Immature natural killer cell (primary cell): ENCODE measurements at places on chromosomes 11 and 22. TPM values are rescaled to one million over a fixed set of nuclear protein-coding genes. Genes with fewer than 3 reads are reported as not detected.

GRCh38 chr11:86537541-86538222 is 134.7 kb downstream of the ME3 start:
- H3K27ac ChIP-seq: no peak overlapping the region
- H3K36me3 ChIP-seq: no peaks in the 10 kb centered on the region
- peaks cover 24% of the 10 kb centered on the region for H3K4me1 ChIP-seq
- no peak overlapping the region for H3K4me3 ChIP-seq

DNA sequence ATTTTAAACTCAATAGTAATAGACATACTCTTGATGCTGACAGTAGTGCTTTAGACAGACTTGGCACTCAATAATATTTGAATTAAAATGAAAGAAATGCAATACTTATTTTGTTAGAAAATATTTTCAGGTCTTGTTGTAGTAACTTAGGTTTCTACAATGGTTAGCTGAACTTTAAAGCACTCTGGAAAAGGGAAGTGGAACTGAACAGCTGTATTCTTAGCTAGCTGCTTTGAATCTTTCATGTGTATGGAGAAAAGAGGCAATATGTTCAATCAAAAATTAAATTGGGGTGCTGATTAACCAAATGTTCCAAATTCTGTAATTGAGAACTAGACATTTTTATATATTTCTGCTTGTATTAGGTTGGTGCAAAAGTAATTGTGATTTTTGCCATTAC is 517.9 kb upstream of the RAG2 start:
- peaks cover 2% of the 10 kb centered on the region for H3K27me3 ChIP-seq
- no peak overlapping the region for H3K4me3 ChIP-seq
- no peaks in the 10 kb centered on the region for H3K36me3 ChIP-seq
- DNase-seq: no peak

SLC37A2 gene
- 0.61 TPM for polyA plus RNA-seq

OR51B4 gene
- polyA plus RNA-seq: not detected

OVOL1 gene
- not detected for polyA plus RNA-seq

- no peak for DNase-seq
- no peaks in the 10 kb centered on the region for H3K4me1 ChIP-seq
- no peaks in the 10 kb centered on the region for H3K27me3 ChIP-seq
- no peaks in the 10 kb centered on the region for H3K36me3 ChIP-seq
- H3K4me3 ChIP-seq: no peak overlapping the region
- no peak overlapping the region for H3K27ac ChIP-seq
Measured at GRCh38 chr22:46090631-46091201, 59.6 kb upstream of the PPARA start.

DNA sequence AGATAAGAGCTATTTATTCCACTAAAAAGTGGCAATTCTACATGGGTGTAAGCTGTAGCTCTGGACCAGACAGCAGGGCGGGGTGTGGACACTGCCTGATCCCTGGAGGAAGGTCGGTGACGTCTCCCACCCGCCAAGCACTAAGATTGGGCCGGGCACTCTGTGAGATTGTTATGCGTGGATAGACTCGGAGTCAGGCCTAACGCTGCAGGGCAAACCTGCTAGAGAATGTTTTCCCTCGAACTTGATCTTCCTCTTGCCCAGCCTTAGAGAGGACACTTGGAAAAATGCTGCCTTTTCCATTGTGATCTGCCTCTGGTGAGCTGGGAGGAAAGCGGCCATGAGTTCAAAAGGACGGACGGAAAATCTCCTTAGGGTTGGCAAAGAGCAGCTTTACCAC is 1273.4 kb downstream of the TBC1D22A start:
- H3K27me3 ChIP-seq: peaks cover 13% of the 10 kb centered on the region
- no peak overlapping the region for H3K27ac ChIP-seq
- DNase-seq: no peak
- no peaks in the 10 kb centered on the region for H3K36me3 ChIP-seq

APOL3 gene
- 83.5 TPM for polyA plus RNA-seq

PAX6 gene
- polyA plus RNA-seq: not detected

DNA sequence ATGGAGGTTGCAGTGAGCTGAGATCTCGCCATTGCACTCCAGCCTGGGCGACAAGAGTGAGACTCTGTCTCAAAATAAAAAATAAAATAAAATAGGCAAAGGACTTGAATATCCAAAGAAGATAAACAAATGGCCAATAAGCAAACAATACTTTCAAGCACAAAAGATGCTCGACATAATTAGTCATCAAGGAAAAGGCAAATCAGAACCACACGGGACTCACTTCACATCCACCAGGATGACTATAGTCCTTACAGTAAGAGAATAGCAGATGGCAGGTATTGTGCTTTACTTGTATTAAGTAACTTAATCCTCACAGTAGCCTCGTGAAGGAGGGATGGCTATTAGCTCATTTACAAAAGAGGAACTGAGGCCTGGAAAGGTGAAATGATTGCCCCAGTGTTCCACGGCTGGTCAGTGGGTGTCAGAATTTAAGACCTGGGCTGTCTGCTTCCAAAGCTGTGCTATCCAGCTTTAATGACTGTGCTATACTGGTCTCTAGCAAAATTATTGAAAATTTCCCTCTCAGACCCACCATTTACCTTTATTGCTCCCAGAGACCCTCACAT is 40.2 kb upstream of the RBFOX2 start:
- H3K4me3 ChIP-seq: no peak overlapping the region
- DNase-seq: no peak
- peaks cover 12% of the 10 kb centered on the region for H3K4me1 ChIP-seq
- peaks cover 2% of the 10 kb centered on the region for H3K27me3 ChIP-seq

DRICH1 gene
- not detected for polyA plus RNA-seq

- no peaks in the 10 kb centered on the region for H3K36me3 ChIP-seq
- H3K4me3 ChIP-seq: no peak overlapping the region
- no peaks in the 10 kb centered on the region for H3K4me1 ChIP-seq
- DNase-seq: no peak
- no peaks in the 10 kb centered on the region for H3K27me3 ChIP-seq
Measured at GRCh38 chr11:102794382-102794781, 3.6 kb downstream of the MMP1 start.

DMC1 gene
- polyA plus RNA-seq: 0.33 TPM

MTFP1 gene
- polyA plus RNA-seq: 41.3 TPM

DNA sequence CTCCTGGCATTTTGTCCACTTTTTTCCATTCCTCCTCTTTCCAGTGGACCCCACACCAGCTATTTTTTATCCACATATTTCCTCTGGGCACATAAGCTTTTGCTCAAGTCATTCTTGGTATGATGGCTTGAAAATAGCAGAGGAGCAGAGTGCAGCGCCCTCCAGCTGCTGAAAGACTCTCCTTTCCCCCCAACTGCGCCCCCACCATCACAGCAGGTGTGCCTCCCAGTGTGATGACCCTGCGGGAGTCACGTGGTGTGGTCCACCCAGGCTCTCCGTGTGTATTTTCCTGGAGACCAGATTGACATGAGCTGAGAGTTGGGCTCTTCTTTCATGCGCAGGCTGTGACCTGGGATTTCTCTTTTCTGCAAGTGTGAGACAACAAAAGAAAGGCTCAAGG is 1241.6 kb downstream of the TBC1D22A start:
- DNase-seq: no peak
- no peak overlapping the region for H3K27ac ChIP-seq
- H3K36me3 ChIP-seq: no peaks in the 10 kb centered on the region
- H3K4me3 ChIP-seq: no peak overlapping the region
- no peaks in the 10 kb centered on the region for H3K4me1 ChIP-seq
- peaks cover 6% of the 10 kb centered on the region for H3K27me3 ChIP-seq

DNA sequence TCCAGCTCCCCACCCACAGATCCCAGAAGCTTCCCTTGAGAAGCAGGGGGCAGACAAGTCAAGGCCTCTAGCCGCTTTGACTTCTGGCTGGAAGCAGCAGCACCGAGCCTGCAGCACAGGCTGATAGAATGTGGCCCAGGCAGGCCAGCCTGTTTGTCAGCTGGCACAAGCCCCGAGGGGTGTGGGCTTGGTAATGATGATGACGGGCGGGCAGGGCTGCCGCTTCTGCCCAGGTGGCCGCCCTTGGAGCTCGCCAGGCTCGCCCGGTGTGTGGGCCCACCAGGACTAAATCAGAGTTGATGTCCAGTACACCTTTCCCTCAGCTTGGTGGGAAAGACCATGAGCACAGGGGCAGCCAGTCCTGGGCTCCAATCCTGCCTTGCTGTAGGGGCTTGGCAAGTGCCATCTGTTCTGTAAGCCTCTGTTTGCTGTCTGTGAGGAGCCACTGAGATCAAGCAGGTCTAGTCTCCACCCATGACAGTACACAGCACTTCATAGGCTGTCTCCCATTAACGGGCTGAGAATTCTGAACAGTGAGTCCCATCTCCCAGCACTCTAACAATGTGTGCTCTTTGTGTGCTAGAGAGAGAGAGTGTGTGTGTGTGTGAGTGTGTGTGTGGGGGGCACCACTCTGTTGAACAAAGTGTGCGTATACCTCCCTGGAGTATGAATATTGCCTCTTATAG is 26.8 kb downstream of the MICAL2 start:
- no peak overlapping the region for H3K27ac ChIP-seq
- H3K27me3 ChIP-seq: no peaks in the 10 kb centered on the region
- DNase-seq: no peak
- no peak overlapping the region for H3K4me3 ChIP-seq

GRCh38 chr11:2669634-2670469 is 29.9 kb downstream of the KCNQ1OT1 start:
- H3K4me1 ChIP-seq: peaks cover 1% of the 10 kb centered on the region
- no peaks in the 10 kb centered on the region for H3K27me3 ChIP-seq
- H3K27ac ChIP-seq: no peak overlapping the region
- H3K4me3 ChIP-seq: no peak overlapping the region
- H3K36me3 ChIP-seq: no peaks in the 10 kb centered on the region

GRCh38 chr11:42234451-42234951 is 775.0 kb upstream of the LRRC4C start:
- H3K27me3 ChIP-seq: no peaks in the 10 kb centered on the region
- H3K27ac ChIP-seq: no peak overlapping the region
- no peaks in the 10 kb centered on the region for H3K4me1 ChIP-seq
- H3K4me3 ChIP-seq: no peak overlapping the region
- DNase-seq: no peak
- no peaks in the 10 kb centered on the region for H3K36me3 ChIP-seq

CLTCL1 gene
- 0.06 TPM for polyA plus RNA-seq

NAALADL1 gene
- polyA plus RNA-seq: 88.7 TPM

GRCh38 chr11:39542460-39542859 is 1917.0 kb downstream of the LRRC4C start:
- DNase-seq: no peak
- no peaks in the 10 kb centered on the region for H3K4me1 ChIP-seq
- no peaks in the 10 kb centered on the region for H3K36me3 ChIP-seq
- no peak overlapping the region for H3K27ac ChIP-seq
- H3K27me3 ChIP-seq: no peaks in the 10 kb centered on the region

DNA sequence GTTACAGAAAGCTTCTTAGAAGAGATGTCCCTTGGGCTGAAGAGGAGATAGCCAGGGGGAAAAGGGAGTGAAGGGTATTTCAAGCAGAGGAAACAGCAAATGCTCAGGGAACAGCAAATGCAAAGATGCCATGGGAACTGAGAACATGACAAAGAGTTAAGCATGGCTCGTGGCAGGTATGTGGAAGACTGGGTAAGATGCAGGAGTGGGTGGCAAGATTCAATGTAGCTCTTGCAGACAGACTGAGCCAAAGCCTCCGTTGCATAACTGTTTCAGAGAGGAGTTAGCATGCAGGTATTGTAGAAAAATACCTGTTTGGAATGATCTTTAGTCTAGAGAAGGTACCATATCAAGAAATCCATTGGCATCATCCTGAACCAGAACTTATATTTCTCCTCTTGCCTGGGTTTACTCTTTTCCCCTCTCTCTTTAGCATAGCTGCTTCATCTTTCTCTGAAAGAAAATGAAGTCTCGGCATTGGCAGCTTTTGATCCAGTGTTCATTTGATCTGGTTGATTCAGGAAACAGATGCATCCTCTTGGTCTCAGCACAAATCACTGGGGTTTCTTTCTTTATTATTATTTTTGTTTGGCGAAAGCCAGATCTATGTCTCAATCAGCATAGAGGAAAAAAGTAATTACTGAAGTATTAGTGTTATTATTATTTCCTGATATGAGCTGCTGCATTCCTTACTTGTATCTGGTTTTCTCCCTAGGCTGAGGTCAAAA is 41.7 kb upstream of the NUP160 start:
- peaks cover 4% of the 10 kb centered on the region for H3K4me1 ChIP-seq
- no peak for DNase-seq
- no peaks in the 10 kb centered on the region for H3K36me3 ChIP-seq
- no peak overlapping the region for H3K4me3 ChIP-seq

DNA sequence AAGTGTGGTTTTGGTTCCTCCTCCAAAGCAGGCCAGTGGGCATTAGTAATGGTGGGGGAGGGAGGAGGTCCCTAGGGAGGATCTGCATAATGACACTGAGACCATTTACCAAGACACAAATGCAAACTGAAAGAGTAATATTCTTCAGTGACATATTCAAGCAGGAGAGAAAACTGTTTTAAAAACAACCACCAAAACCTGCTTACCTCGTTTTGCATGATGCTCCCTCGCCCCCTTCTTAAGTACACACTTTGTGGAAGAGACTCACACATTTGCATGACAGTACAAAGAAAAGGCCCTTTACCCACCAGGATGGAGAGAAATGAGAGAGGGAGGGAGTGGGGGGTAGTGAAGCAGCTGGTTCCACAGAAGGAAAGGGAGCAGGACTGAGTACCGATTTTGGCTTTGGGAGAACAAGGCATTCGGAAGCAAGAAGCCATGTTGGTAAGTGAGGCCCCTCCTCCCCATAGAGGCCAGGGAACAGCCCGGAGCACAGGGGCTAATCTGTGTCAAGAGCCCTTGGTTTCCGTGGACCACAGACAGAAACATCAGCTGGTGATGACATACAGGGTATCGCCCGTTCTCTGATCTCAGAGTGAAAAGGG is 13.0 kb upstream of the OPCML start:
- no peaks in the 10 kb centered on the region for H3K4me1 ChIP-seq
- H3K27me3 ChIP-seq: no peaks in the 10 kb centered on the region
- no peak overlapping the region for H3K27ac ChIP-seq
- DNase-seq: no peak
- no peaks in the 10 kb centered on the region for H3K36me3 ChIP-seq
- no peak overlapping the region for H3K4me3 ChIP-seq

DNA sequence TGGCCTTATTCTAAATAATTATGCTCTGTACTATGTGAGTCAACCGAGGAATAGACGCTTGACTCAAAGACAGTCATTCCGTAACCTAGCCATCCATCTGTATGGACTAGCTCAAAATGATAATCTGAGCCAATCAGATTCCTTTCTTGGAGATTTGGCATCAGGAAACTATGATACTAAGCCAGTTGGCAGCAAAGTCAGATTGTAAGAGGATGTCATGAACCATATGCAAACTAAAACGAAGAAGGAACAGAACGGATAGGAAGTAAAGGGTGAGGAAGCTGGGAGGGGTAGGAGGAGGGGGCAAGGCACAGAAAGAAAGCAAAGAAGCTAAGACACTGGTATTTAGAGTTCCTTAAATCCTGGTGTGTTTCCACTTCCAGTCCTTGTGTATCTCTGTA is 10.7 kb upstream of the SESN3 start:
- H3K4me3 ChIP-seq: no peak overlapping the region
- no peak for DNase-seq
- no peaks in the 10 kb centered on the region for H3K36me3 ChIP-seq
- peaks cover 2% of the 10 kb centered on the region for H3K27me3 ChIP-seq

PNPLA5 gene
- not detected for polyA plus RNA-seq

DNAJB7 gene
- not detected for polyA plus RNA-seq

GRCh38 chr11:106177311-106177710 is 99.8 kb downstream of the AASDHPPT start:
- no peak for DNase-seq
- H3K4me3 ChIP-seq: no peak overlapping the region
- peaks cover 2% of the 10 kb centered on the region for H3K27me3 ChIP-seq
- H3K4me1 ChIP-seq: no peaks in the 10 kb centered on the region
- no peak overlapping the region for H3K27ac ChIP-seq
- no peaks in the 10 kb centered on the region for H3K36me3 ChIP-seq

MAJIN gene
- not detected for polyA plus RNA-seq
